ENCODE measurements at places on chromosomes 6 and 20.

DNA sequence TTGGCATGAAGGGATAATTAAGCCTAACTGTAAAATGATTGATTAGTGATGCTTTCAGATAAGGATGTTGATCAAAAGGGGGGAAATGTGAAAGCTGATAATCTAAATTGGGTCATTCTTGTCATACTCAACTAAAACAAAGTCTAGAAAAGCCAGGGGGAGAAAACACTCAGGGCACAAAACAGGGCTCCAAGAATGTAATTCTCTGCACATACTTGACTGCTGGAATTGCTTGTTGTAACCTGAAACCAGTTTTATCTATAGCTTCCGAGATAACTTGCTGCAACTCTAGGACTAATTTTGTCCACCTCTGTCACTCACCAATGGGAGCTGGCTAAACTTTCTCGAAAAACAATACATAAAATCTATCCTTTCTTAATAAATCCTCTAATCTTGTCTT, 310.3 kb downstream of the CLVS2 start:
- DNase-seq: no peak

DNA sequence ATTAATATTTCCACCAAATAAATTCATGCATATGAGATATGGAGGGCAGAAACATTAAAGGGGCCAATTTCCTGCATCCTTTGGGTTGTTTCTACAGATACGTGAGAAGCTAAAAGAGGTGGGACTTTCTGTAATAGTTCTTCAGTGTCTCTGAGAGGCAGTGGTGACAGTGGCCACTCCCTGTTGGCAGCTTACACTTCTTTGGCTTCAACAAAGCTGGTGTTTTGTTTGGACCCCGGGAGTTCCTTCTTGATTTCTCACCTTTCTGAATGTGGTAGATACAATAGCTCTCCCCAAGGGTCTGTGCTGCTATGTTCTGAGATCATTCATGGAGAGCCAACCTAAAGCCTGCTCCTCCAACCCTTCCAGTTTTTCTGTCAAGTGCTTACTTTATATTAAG, 7.8 kb downstream of the PLCB1 start:
- DNase-seq: no peak

GRCh38 chr20:577167-577791, 32.8 kb downstream of the TCF15 start:
- DNase-seq: no peak

DNA sequence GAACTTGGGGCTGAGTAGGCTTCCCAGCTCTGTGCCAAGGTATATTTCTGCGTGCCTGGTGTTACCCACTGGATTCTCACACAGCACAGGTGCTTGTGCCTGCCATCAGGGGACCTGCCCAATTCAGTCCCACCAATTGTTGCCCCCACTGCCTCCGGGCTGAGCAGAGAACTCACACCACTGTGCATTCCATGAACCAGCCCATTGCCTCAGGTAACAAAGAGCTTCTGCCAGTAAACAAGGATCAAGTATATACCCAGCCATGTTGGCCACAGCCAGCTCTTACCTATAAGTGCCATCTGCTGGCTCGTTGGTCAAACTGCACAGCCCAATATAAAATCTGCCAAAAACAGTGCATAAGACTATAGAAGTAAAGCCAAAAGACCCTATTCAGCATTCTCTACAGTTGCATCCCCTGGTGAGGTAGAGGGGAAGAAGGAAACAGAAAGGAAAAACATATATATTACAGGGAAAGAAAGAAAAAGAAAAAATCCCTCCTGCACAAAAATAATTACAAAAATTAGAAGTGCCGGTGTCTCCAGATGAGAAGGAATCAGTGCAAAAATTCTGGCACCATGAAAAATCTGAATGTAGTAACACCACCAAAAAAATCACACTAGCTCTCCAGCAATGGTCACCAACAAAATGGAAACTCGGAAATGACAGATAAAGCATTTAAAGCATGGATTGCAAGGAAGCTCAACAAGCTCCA, 241.4 kb downstream of the IBTK start:
- no peak for DNase-seq

DNA sequence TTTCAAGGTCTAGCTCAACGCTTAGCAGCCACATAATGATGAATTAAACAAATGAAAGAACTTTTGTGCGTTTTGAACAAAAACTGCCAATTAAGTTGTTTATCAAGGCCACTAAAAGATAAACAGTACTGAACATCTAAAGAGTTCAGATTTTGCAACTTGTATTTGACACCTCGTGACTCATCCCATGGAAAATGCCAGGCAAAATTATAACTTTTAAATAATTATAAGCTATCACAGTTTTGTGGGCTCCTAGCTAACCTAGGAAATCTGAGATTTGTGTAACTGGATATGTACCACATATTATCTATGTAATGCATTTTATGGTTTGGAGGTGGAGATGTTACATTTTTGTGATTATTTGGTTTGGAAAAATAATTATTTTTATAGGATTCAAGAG, 9.6 kb upstream of the BAG2 start:
- DNase-seq: no peak

DNA sequence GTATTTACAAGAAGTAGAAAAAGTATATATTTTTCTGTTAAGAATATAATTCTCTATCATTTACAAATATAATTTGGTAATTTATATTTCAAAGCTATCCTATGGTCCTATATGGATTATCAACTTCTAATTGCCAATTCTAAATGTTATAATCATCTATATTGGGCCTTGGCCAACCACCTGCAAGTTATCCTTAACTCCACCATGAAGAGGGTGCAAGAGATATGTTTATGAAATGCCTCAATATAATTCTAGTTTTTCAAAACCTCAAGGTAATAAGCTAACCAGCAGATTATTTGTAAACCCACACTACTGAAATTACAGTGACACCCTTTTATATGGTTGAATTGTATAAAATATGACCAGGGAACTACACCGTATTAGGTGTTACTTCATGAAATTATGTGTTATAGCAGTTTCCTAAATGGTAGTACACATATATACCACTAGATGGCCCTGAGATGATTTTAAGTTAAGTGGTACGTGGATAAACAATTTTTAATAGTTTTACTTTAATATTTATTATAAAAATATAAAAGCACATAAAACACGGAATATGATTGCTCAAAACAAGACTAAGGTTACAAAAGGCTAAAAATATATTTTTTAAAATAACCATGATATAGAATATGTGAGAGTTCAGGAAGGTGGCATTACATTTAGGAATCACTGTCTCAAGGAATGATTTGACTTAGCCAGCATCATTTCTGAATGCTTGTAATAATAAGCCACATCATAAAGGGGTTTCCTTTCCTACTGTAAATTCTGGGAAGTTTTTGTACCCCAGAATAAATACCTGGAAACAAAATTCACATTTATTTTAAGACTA, 9.8 kb upstream of the PNISR start:
- DNase-seq: no peak

DNA sequence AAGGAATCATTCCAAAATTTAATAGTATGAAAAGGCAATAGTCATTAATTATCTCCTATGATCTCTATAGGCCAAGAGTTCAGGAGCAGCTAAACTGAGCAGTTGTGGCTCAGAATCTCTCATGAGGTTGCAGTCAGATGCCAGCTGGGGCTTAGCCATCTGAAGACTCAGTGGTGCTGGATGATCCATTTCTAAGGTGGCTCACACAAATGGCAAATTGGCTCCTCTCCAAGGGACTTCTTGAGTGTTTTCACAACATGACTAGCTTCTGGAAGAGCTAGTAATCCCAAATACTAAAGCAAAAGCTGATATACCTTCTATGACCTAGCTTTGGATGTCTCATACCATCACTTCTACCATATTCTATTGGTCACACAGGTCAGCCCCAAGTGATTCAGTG, 104.2 kb downstream of the HAO1 start:
- no peak for DNase-seq

GRCh38 chr20:50005471-50005981, 22.7 kb downstream of the SNAI1 start:
- DNase-seq: no peak

- DNase-seq: no peak
These were observed 108.5 kb upstream of the RALGAPA2 start for GRCh38 chr20:20820785-20821483.

DNA sequence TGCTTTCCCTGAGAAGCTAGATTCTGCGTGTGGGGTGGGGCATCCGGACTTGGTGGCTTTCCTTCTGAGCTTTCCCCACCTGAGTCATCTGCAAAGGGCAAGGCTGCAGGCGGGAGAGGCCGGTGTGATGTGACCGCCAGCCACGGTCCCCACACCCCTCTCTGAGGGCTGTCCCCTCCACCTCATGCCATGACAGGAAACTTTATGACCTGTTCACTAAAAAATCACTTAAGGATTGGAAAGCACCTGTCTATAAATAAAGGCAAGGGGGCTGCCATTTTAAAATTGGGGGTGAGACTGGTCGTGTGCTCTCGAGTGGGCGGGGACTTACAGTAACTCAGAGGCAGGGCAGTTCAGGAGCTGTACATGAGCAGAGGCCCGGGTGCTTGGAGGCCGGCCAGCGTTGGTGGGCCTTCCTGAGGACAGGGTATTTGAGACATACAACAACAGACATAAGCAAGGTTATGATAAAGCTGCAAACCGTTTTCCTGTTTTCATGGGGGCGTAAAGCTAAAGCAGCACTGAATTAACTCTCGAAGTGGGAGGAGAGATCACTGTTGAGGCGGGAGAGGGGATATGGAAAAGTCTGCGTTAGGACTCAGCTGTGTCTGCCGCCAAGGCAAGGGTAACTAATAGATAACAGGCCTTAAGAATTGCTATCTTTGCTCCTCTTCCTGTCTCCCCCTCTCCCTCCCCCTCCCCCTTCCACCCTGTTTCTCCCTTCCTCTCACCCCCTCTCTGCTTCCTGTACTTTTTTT, 16.1 kb upstream of the SERPINB1 start:
- DNase-seq: peak; percentile 73

- no peak for DNase-seq
These were observed 1.4 kb downstream of the SAMD5 start for GRCh38 chr6:147509891-147510290.

- no peak for DNase-seq
These were observed 15.0 kb upstream of the GMPR start for GRCh38 chr6:16223362-16223761.

- DNase-seq: no peak
These were observed 116.6 kb downstream of the FOXO3 start for GRCh38 chr6:108677357-108677756.

- DNase-seq: no peak
These were observed 356.8 kb downstream of the DHX35 start for GRCh38 chr20:39318911-39319310.

- no peak for DNase-seq
These were observed 8.5 kb upstream of the TUBB2A start for GRCh38 chr6:3165631-3166534.

GRCh38 chr20:24605937-24606455, 136.6 kb downstream of the SYNDIG1 start:
- DNase-seq: no peak

DNA sequence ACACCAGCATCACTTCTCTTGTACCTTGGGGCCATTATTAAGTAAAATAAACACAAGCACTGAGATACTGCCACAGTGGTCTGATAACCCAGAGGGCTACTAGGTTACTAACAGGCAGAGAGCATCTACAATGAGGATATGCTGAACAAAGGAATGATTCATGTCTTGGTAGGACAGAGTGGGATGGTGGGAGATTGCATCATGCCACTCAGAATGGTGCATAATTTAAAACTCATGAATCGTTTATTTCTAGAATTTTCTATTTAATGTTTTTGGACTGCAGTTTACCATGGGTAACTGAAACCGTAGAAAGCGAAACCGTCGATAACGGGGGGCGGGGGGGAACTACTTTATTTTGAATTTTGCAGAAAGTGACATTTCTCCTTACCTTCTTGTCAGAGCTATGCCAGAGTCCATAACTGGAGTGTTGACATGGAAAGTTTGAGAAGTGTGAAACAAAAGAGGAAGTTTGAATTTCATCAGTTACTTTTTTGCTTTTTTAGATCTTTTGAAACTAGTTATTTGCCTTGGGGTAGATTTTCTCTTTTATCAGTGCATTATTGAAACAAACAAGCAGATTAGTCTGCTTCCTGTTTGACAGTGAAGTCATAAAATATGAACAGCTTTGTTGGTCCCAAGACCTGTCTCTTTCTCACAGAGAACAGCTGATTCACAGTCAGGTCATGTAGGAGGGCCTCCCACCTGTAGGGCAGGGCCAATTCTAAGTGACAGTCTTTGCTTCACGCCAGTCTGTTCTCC, 124.9 kb downstream of the KLHL32 start:
- DNase-seq: no peak

DNA sequence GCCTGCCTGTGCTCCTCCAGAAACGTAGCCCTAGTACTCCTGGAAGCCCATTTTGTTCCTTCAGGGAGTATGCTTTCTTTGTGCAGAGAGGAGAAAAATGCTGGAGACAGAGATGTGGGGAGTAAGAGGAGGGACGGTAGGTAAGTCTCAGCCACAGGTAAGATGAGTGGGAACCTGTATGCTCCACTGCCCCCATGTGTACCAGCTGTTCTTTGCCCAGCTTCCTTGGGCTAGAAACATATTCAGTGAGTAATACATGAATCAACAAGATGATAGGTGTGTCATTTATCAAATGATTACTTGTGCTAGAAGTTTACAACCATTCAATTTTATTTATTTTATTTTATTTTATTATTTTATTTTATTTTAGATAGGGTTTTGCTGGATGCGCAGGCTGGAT, 13.6 kb upstream of the CEP85L start:
- no peak for DNase-seq

- no peak for DNase-seq
These were observed 169.5 kb downstream of the FRK start for GRCh38 chr6:115891111-115891669.

- no peak for DNase-seq
These were observed 250.5 kb downstream of the ESR1 start for GRCh38 chr6:152057832-152058498.

DNA sequence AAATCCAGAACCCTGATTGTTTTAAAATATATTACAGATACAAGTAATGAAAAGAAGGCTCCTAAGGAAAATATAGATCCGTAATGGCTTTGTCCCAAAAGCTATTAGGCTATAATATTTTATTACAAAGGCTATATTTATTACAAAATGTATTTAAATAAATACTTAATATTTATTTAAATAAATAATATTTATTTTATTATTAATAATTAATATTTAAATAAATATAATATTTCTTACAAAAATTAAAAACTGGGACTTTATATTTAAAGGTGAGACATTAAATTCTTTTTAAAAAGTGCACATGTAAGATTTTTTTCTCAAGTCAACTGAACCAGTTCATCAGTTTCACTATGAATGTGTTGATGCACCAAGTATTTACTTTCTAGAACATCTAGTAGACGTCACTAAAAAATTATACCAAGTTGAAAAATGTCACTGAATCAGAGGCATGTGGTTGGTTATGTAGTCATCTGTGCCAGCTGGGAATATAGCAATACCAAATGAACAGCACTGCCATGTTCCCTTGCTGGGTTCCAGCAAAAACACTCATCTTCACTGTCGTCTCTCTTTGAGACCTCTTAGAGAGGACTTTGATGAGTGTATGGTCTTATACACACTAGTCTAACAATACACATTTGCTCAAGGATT, 278.9 kb downstream of the ESR1 start:
- DNase-seq: no peak
